Activated B cell treated with CpG ODN at 0.5 μM for 24 hours (primary cell): ENCODE measurements at places on chromosomes 13 and 19. TPM values are rescaled to one million over a fixed set of nuclear protein-coding genes. Genes with fewer than 3 reads are reported as not detected.

- H3K36me3 ChIP-seq = no peaks in the 10 kb centered on the region
- H3K4me1 ChIP-seq = peaks cover 8% of the 10 kb centered on the region
- H3K4me3 ChIP-seq = no peak overlapping the region
- DNase-seq = no peak
Measured at GRCh38 chr19:6707011-6707657, 13.3 kb downstream of the C3 start.

GRCh38 chr13:96473526-96474180 lies 383.7 kb downstream of the HS6ST3 start:
- no peaks in the 10 kb centered on the region for H3K4me1 ChIP-seq
- no peak overlapping the region for H3K27ac ChIP-seq
- no peak for DNase-seq
- H3K36me3 ChIP-seq = no peaks in the 10 kb centered on the region
- no peak overlapping the region for H3K4me3 ChIP-seq

- H3K27ac ChIP-seq = no peak overlapping the region
- DNase-seq = no peak
- H3K36me3 ChIP-seq = no peaks in the 10 kb centered on the region
- H3K4me1 ChIP-seq = no peaks in the 10 kb centered on the region
- no peak overlapping the region for H3K4me3 ChIP-seq
Measured at GRCh38 chr19:34539396-34539795, 57.8 kb downstream of the WTIP start.

DNA sequence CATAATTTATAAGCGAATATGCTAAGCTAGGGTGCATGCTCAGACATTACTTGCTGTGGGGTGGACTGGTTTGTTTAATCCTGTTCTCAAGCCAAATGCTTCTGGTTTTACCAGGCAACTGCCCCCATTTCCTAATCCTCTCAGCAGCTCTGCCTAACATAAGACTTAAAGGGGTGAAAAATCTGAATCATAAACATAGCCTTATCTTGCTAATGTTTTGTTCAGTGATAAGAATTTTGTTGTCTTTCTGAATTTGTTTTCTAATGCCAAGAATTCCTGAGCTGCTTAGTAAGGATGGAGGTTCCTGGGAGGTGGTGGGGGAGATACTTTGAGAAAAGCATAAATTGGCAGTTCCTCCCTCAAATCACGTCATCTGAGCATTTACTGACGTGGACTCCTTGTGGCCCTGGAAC lies 42.7 kb downstream of the ING1 start:
- H3K4me1 ChIP-seq = no peaks in the 10 kb centered on the region
- H3K4me3 ChIP-seq = no peak overlapping the region
- H3K27ac ChIP-seq = no peak overlapping the region

DNA sequence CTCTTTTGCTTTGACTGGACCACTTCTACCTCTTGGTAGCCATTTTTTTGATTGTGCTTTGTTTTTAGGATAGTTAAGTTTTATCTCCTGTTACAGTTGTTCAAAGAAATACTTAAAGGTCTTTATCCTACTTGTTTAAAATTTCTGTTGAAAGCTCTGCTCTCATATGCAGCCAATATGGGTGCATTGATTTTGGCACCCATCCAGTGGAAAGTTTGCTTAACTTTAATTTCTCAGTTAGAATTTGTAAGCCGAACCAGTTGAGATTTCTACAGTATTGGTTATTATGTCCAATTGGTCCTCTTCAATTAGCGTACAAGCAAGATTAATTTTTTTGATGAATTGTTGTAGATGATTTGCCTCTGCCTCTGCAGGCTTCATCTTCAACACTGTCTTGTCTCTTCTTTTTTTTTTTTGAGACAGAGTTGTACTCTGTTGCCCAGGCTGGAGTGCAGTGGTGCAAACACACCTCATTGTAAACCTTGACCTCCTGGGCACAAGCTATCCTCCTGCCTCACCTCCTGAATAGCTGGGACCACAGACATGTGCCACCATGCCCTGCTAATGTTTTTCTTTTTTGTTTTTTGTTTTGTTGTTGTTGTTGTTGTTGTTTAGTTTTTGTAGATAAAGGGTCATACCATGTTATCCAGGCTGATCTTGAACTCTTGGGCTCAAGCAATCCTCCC lies 65.3 kb downstream of the MAB21L1 start:
- no peaks in the 10 kb centered on the region for H3K36me3 ChIP-seq
- H3K27me3 ChIP-seq = no peaks in the 10 kb centered on the region
- no peak overlapping the region for H3K4me3 ChIP-seq
- no peak for DNase-seq
- H3K4me1 ChIP-seq = no peaks in the 10 kb centered on the region

DNA sequence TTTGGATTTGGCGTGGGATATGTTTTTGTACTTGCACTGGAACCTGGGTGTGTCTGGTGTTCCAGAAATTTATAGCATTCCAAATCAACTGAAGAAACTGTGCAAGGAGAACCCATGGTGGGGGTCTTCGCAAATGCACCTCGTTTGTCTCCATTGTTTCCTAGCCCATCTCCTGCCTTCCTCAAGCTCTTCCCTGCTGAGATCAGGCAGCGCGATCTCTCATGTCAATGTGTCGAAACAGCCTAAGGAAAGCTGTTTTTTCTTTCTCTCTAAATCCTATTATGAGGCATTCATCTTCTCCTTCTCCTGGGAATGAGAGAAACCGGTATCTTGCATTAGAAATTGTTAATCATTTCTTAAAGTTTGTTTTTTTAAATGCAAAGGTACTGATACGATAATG lies 131.0 kb downstream of the KLF5 start:
- H3K27me3 ChIP-seq = no peaks in the 10 kb centered on the region
- H3K4me3 ChIP-seq = no peak overlapping the region
- H3K4me1 ChIP-seq = no peaks in the 10 kb centered on the region
- no peak for DNase-seq
- H3K27ac ChIP-seq = no peak overlapping the region
- no peaks in the 10 kb centered on the region for H3K36me3 ChIP-seq

GRCh38 chr13:79226938-79227337 lies 179.1 kb downstream of the RBM26 start:
- H3K27ac ChIP-seq = no peak overlapping the region
- H3K36me3 ChIP-seq = no peaks in the 10 kb centered on the region
- H3K27me3 ChIP-seq = no peaks in the 10 kb centered on the region
- peaks cover 11% of the 10 kb centered on the region for H3K4me1 ChIP-seq
- H3K4me3 ChIP-seq = no peak overlapping the region
- DNase-seq = no peak

DNA sequence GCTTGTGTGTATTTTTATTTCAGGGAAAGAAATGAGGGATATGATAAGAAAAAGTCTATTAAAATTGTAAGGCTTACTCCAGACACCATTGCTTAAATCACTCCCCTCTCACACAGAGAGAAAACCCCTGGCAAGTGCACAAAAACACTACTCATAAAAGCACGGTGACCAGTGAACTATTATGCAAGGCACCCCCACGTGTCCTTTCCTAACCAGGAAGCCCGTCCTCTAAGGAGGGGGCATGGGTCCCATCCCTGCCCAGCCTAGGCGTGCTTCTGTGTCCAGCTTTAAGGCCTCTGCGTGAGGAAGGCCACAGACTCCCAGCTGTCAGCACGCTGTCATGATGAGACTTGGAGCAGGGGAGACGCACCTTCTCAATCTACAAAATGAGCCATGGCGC lies 83.5 kb downstream of the SLC7A1 start:
- H3K4me3 ChIP-seq = no peak overlapping the region
- peaks cover 5% of the 10 kb centered on the region for H3K4me1 ChIP-seq
- no peak overlapping the region for H3K27ac ChIP-seq
- DNase-seq = no peak

The ZNF570 gene
- 5.8 and 7.1 TPM in 2 replicates for total RNA-seq

The KIR2DL1 gene
- total RNA-seq = not detected in 2 replicates

The AMER2 gene
- total RNA-seq = not detected in 2 replicates

The IGFL2 gene
- not detected in 2 replicates for total RNA-seq

The UPK1A gene
- not detected in 2 replicates for total RNA-seq
